Karpas-422 (cell line): ENCODE measurements at places on chromosomes 13 and 19. TPM values are rescaled to one million over a fixed set of nuclear protein-coding genes. Genes with fewer than 3 reads are reported as not detected.

Gene GFY
- total RNA-seq: 0.18 and 0.34 TPM in 2 replicates

Gene STK11
- 40.3 and 102 TPM in 2 replicates for total RNA-seq

Gene CEACAM16
- total RNA-seq: not detected in 2 replicates

Gene KANK3
- total RNA-seq: 1.2 TPM in 1 of 2 replicates, not detected in the other

Gene CYP2F1
- not detected in 2 replicates for total RNA-seq

Gene SLC27A1
- total RNA-seq: 4.0 and 4.8 TPM in 2 replicates

Gene MYO1F
- not detected in 2 replicates for total RNA-seq

Gene IRGC
- total RNA-seq: not detected in 2 replicates

Gene GDF15
- 0.97 TPM in 1 of 2 replicates, not detected in the other for total RNA-seq

GRCh38 chr13:43516401-43516833, 270.4 kb downstream of the ENOX1 start:
- DNase-seq: no peak

DNA sequence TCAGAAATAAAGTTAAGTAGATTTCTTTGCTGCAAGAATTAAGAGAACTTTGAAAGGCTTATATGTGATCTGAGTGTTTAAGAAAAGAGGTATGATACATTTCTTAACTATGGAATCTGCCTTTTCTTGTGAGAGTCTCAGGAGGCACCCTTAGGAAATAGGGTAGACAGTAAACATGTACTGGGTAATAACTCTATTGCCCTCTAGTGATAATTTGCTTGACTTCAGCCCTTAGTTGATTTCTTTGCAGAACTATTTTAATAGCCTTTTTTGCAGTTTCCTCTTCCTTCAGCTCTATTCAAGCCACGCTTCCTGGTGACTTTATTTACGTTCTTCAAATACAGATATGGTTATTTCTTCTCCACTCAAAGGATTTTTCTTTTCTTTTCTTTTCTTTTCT, 37.0 kb upstream of the CCNA1 start:
- peak; percentile 71 for DNase-seq

GRCh38 chr13:91132786-91133185, 214.7 kb upstream of the MIR17HG start:
- DNase-seq: no peak

GRCh38 chr19:17184371-17184841, 30.8 kb upstream of the USE1 start:
- DNase-seq: no peak

DNA sequence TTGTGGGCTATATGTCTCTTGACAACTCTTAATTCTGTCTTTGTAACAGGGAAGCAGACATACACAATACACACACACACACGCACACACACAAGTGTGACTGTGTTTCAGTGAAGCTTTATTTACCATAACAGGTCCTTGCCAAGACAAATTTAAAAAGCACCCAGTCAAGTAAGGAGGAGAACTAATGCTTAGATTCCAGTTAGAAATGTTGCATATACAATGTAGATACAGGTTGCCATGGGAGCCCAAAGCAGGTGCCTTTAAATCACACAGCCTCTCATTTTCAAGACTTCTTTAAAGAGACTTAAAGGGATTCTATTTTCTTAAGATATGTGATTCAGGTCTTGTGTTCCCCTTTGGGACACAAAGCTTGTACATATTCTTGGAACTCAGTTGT, 1551.9 kb downstream of the EFNB2 start:
- DNase-seq: no peak

- no peak for DNase-seq
Observed at GRCh38 chr13:113148407-113148806, 10.0 kb upstream of the PROZ start.

GRCh38 chr19:32869369-32869965, at the start of gene SLC7A9:
SLC7A9 (minus strand) TSS chr19:32869767; CDS start chr19:32868534, 1,233 bp downstream.
- no peak for DNase-seq

GRCh38 chr13:66003558-66003957, 1226.6 kb downstream of the PCDH9 start:
- no peak for DNase-seq

- DNase-seq: no peak
Observed at GRCh38 chr19:39754544-39754943, 16.7 kb upstream of the CLC start.

DNA sequence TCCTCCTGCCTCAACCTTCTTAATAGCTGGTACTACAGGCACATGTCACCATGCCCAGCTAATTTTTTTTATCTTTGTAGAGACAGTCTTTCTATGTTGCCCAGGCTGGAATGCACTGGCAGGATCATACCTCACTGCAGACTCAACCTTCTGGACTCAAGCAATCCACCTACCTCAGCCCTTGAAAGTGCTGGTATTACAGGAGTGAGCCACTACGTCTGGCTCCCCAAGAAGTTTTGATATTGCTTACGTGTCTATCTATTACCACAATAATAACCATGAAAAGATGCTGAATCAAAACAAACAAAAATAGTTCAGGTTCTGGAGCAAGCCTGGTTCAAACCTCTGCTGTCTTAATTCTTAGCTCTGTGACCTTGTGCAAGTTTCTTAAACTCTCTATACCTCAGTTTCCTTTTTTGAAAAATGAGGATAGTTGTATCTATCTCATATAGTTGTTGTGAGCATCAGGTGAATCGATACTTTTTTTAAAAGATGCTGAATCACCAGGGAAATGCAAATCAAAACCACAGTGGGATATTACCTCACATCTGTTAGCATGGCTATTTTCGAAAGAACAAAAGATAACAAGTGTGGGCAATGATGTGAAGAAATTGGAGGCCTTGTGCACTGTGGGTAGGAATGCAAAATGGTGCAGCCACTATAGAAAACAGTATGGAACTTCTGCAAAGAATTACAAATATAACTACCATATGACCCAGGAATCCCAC, 19.0 kb upstream of the LEUTX start:
- peak; percentile 72 for DNase-seq

DNA sequence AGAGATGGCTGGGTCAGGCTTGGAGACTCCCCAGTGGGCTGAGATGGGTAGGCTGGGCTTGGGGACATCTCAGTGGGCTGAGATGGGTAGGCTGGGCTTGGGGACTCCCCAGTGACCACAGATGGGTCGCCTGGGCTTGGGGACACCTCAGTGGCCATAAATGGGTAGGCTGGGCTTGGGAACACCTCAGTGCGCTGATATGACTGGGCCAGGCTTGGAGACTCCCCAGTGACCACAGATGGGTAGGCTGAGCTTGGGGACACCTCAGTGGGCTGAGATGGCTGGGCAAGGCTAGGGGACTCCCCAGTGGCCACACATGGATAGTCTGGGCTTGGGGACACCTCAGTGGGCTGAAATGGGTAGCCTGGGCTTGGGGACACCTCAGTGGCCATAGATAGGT, 12.8 kb downstream of the IQCN start:
- DNase-seq: no peak

- no peak for DNase-seq
Observed at GRCh38 chr13:66534561-66534960, 695.6 kb downstream of the PCDH9 start.

DNA sequence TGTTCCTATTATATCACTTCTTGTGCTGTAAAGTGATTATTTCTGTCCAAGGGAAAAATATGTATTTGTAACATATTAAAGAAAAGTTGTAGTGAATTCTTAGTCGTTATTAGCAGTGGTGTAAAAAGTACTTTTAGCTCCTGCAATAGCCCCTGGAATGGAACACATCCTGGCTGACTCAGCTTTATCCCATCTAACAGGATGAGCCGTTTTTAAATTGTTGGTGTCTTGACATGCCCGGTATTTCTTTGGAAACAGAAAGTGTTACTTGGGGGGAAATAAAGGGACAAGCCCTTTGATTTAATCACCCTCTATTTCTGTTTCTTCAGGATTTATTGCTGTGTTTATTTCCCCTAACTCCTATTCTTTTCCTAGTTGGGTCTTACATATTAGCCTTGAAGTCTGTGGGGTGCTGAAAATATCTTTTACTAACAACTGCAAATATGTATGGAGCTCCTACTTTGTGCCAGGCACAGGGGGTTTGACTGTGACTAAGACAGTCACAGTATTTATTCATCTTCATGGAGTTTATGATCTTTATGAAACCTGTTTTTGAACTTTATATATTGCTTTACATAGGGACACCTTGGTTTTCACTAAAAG, 17.9 kb downstream of the COG3 start:
- no peak for DNase-seq

DNA sequence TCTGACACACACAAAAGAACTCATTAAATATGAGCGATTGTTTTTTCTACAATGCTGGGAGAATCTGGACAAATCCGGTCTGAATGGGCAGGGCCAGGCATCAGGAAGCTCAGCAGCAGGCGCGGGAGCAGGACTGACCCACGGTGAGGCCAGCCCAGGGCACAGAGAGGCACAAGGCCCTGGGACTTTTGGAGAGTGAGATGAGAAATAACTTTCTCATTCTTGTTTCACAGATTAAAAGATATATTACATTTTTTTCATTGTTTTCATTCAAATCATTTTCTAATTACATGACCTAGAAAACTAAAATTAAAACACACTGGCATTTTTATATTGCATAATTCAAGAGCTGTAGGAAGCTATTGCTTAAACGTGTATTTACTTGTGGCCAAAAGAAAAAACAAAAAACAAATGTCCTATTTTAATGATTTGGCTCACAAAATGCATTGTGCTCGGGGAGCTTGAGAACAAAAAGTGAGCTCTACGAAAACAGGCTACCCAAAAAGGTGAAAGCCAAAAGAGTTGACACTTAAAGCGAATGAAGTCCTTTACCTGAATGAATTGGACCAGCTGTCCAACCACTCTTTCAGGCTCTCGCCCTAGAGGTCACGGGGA, 133.1 kb downstream of the TNFRSF19 start:
- DNase-seq: no peak

GRCh38 chr19:2902590-2903218, 2.0 kb downstream of the ZNF57 start:
- DNase-seq: no peak

DNA sequence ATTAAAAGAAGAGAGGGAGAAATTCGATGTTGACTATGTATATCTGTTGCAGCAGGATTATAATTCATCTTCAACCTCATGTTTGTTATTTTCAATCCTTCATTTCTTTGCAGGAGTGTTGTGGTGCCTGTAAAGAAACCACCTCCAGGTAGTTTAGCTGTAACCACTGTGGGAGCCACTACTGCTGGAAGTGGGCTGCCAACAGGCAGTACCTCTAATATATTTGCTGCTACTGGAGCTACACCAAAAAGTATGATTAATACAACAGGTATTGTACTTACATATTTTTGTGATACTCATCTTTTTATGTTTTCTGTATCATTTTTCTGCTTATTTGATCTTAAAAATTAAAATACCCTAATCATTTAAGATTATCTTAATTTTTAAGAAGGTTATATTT, 266.5 kb downstream of the NBEA start:
- DNase-seq: no peak

- no peak for DNase-seq
Observed at GRCh38 chr13:86710896-86711295, 911.7 kb upstream of the SLITRK6 start.

- DNase-seq: no peak
Observed at GRCh38 chr13:45500492-45501174, 35.9 kb downstream of the COG3 start.

GRCh38 chr13:92158346-92158745, 759.9 kb downstream of the GPC5 start:
- DNase-seq: no peak

DNA sequence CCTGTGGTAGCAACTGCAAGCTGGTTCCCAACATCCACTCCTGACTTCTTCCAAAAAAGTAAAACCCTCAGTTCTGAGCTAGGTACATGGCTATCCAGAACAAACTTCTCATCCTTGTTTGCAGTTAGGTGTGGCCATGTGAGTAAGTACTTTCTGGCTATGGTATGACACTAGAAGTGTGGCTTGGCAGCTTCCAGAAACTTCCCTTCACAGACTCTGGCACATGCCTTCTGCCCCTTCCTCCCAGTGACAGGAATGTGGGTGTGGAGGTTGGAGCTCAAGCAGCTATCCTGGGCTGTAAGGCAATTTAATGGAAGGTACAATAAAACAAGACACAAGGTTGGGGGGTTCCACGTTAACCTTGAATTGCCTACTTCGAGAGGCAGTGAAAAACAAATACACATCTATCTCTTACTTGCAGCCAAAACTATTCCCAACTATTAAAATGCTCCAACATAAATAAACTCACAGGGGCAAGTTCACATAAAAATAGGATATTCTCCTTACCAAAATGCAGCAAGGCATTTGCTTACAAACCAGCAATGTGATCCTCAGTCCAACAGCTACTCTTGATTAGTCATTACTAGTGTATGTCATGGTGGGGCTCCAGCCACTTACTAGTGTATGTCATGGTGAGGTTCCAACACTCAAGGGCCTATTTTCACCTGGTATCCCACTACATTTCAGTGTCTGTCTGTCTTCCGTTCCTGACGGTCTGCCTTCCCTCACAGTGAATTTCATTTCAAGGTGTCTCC, 3.1 kb downstream of the SMG9 start:
- no peak for DNase-seq

GRCh38 chr13:49140910-49141611, 79.1 kb upstream of the MLNR start:
- DNase-seq: no peak

- no peak for DNase-seq
Observed at GRCh38 chr13:82501834-82502233, 1380.4 kb downstream of the SLITRK1 start.
